Fibroblast of skin of abdomen (primary cell): ENCODE measurements at places on chromosomes 2 and 18.

- no peak for DNase-seq
These were observed 83.3 kb downstream of the SPIRE1 start for GRCh38 chr18:12574494-12575185.

GRCh38 chr18:3648200-3648599 is 198.2 kb downstream of the TGIF1 start:
- no peak for DNase-seq

DNA sequence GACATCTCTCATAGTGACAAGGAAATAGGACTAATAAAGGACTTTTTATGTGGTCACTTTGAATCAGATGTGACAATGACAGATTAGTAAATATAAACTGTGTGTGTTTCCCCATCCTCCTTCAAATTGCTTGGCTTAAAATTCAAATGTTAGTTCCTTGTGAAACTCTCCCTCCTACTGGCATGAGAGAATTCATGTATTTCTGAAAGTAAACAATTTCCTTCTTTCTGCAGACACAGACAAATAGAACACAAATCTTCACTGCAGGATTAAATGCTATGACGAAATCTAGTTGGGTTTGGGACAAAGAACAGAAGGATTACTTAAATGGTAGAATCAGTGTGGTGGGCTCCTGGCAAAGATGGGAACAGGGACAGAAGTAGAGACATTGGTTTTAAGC is 328.7 kb upstream of the FAM98A start:
- no peak for DNase-seq

- peak; percentile 90 for DNase-seq
These were observed 10.0 kb downstream of the SLC40A1 start for GRCh38 chr2:189570570-189571031.

DNA sequence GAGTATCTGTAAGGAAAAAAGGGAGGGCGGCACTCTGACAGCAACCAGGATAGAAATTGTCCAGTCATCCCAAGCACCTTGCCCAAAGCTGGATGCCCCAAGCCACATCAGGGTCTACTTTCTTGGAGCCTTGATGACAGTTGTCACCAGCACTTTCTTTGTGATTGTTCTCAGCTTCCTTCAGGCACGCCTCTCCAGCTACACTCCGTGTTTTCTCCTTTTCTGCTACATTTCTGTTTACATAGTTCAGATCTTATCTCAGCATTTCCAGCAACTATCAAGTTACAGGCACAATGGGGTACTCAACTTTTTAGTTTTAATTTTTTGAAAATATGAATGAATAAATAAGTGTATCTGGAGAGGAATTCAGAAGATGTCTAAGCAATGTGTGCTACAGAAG is 115.3 kb upstream of the CELF4 start:
- DNase-seq, result no peak
